Parietal lobe (tissue), 2 donors: ENCODE measurements at places on chromosomes 3 and 15. TPM values are rescaled to one million over a fixed set of nuclear protein-coding genes. Genes with fewer than 3 reads are reported as not detected.

The IFT122 gene
- 31.6 TPM for total RNA-seq

The NTRK3 gene
- total RNA-seq: 95.2 TPM

The LRRC15 gene
- not detected for total RNA-seq

The TMEM207 gene
- total RNA-seq: not detected
